Stimulated activated CD8-positive, alpha-beta memory T cell treated with anti-CD3 and anti-CD28 coated beads, Interleukin-4, amount 100 ng/mL, for 1 hour (primary cell): ENCODE measurements at places on chromosomes 6 and 20.

DNA sequence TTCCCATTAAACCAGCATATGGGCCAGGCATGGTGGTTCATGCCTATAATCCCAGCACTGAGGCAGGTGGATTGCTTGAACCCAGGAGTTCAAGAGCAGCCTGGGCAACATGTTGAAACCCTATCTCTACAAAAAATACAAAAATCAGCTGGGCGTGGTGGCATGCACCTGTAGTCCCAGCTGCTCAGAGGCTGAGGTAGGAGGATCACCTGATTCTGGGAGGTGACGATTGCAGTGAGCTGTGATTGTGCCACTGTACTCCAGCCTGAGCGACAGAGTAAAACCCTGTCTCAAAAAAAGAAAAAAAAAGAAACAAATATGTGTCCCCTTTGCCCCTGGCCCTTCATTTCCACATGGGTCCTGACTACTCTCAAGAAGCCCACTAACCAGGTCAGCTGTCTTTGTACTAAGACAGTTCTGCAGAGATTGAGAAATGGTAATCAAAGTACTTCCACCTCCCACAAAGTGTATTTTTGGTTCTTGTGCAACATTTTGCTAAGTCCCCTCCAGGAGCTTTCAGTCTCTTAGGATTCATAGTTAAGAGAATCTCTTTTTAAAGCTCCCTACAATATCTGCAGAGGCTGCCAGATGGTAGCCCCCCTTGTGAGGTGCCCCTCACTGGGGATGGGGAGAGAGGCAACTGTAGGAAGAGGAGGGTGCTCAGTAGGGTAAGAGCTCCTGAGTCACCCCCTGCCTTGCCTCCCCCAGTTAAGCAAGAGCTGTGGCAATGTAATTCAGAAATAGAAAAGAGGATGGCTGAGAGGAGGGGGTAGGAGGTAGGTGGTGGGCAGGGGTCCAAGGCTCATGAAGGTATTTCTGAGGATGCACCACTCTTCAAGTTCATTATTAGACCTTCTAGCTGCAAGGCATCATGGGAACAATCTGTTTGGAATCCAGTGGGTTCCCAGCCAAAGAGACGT lies 16.5 kb upstream of the WFDC2 start:
- DNase-seq = no peak

- DNase-seq = no peak
Measured at GRCh38 chr6:80185492-80185891, 79.0 kb downstream of the BCKDHB start.

DNA sequence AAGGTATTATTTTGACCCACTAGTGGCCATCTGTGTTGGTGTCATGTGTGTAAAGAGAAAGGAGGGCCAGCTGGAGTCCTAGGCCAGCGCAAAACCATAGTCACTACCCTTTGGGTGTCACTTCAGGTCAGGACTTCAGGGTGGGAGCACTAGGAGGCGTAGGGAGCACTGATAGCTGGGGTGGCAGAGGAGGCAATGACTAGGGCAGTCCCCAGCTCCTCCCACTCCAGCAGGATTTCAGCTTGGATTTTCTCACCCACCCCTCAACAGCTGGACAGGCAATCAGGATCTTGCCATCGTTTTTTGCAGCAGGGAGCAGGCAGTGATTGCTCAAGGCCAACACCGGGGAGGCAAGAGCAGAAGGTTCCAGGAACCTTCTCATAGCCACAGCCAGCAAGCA lies 4.2 kb upstream of the HLA-DOA start:
- no peak for DNase-seq

DNA sequence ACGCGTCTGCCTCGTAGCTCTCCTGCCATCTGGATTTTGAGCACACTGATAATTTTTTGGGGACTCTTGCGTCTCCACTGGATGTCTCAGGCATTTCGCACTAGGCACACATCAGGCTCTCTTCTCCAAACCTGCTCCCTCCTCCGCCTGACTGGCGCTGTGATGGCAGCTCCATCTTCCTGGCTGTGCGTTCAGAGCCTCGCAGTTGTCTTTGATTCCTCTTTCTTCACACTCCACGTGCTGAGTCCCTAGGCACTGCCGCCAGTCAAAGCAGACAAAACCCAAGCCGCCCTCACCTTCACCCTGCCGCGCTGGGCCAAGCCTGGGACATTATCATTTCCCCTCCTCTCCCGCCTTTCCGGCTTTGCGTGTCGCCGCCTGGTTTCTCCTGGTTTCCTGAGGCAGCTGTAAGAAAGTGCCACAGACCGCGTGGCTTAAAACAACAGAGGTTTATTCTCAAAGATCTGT lies 778 bp downstream of the PSMG4 start:
- no peak for DNase-seq

DNA sequence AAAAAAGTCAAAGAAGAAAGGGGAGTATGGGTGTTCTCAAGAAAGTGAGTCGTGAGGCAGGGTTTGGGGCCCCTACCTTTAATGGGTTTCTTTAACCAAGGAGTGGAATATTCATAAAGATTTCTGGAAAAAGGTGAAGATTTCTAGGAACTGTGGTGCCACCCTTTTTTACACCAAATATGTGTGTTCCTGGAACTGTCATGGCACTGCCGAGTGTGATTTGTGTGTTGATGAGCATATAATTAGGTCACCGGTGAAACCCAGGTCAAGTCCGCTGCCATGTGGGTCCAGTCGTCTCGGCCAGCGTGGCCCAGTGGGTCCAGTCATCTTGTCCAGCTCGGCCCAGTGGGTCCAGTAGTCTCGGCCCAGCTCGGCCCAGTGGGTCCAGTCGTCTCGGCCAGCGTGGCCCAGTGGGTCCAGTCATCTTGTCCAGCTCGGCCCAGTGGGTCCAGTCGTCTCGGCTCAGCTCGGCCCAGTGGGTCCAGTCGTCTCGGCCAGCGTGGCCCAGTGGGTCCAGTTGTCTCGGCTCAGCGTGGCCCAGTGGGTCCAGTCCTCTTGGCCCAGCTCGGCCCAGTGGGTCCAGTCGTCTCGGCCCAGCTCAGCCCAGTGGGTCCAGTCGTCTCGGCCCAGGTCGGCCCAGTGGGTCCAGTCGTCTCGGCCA lies 8.3 kb upstream of the EEF1A2 start:
- no peak for DNase-seq

GRCh38 chr6:137136065-137136464 lies 37.4 kb downstream of the IL22RA2 start:
- DNase-seq = no peak

DNA sequence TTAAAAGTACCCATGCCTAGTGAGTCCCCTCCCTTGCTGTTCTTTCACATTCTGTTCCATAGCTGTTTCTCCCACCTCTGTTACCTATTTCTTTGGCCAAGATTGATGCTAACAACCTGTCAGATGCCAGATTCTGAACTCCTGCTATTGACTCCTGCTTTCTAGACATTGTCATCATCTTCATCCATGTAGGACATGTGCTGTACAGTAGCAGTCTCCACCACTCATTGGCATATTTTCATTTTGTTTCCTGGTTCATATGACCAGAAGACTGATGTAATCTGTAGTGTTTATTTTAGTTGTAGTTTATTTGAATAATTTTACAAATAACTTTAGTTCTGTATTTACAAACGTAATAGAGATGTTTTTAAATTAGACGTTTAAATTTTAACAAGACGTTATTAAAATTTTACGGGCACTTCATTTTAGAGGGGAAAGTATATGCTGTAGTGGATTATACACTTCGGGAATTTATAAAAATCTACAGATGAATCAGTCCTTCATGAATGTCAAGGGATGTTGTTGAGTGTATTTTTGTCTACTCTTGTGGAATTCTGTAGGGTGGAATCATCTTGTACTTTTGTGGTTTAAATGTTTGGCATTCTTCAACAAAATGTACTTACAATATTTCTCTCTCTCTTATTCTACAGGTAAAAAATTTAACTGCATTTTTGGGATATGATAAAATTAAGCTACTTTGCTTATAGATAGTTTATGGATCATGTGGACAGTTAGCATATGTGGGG lies 34.1 kb downstream of the TRMT11 start:
- DNase-seq = no peak
